ENCODE measurements at places on chromosomes 7 and 10. TPM values are rescaled to one million over a fixed set of nuclear protein-coding genes. Genes with fewer than 3 reads are reported as not detected.

GRCh38 chr10:43963793-43964425 lies 315.2 kb upstream of the ZNF32 start:
- no peak for DNase-seq

- no peak for DNase-seq
These were observed 55.3 kb downstream of the KIF5B start for GRCh38 chr10:32000937-32001336.

DNA sequence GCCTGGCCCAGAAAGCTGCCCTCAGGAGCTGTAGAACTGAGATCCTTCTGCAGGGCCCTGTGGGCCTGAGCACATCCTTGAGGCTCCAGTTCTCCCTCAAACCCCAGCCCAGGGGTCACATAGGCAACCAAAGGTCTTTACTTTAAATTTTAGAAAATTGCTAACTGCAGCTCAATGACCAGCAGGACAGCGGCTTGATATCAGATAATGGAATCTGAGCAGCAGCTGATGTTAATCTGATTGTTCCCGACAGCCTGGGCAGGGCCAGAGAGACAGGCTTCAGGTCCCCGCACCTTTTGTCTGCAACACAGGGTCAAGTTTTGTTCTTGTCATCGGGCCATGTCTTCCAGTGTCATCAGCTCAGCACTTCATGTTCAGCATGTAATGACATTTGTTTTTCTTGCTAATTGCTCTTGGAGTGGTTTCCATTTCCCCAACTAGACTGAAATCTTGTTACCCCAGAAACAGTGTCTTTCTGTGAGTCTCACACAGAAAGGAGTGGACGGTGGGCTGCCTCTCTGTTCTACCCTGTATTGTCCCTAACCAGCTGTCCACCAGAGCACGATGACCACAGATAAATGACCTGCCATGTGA lies 91.0 kb downstream of the PAXIP1 start:
- peak; percentile 13 for DNase-seq

- no peak for DNase-seq
These were observed 1066.3 kb downstream of the CNTNAP2 start for GRCh38 chr7:147182874-147183273.

DNA sequence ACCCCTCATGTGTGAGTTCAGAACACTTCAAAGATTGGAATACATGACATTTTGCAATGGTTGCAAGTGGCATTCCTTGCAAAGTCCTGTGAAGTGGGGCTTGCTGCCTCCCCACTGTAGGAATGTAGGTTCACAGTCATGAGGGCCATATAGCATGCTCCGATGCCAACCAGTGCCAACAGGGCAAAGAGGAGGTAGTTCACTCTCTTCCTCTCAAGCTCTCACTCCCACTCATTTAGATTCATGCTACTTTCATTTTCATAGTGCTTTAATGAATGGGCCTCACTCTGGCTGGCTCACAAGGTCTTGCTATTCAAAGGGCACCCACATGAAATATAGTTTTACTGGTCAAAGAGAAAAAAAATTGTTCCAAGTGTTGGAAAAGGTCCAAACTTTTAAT lies 169.9 kb upstream of the AOAH start:
- DNase-seq = no peak

GRCh38 chr7:1752111-1752510 lies 82.0 kb downstream of the ELFN1 start:
- DNase-seq = peak; percentile 41

- DNase-seq = no peak
These were observed 8.7 kb downstream of the TAF3 start for GRCh38 chr10:7826971-7827370.

DNA sequence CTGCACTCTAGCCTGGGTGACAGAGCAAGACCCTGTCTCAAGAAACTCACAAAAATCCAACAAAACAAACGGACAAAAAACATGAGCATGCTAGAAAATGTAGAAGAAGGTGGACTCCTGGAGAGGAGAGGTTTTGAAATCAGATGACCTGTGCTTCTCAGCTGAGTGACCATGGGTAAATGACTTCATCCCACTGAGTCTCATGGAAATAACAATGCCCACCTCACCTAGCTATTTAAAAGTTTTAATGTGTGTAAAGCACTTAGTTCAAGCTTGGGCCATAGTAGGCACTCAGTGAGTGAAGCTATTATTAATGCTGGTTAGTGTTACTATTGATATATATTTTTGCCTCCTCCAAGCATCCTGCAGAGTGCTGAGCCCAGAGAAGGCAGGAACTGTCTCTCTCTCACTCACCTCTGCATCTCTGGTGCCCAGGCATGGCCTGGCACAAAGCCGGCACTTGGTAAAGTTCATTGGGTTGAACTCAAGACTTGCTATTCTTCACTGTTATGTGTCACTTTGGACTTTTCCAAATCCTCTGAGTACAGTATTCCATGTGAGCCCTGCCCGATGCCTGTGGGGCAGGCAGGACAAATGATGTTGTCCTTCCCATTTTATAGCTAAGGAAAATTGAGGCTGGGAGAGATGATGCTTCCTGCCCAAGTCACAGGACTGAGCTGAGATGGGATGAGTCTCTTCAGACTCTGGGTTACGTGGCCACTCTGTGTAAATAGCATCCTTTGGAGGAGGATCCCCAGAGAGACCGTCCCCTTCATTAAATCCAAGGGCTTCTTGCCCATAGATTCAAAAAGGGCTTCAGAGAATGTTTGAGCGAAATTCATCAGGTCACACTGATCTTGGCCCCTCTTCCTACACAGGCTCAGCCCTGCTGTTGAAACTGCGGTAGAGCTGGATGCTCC lies 81.4 kb upstream of the EMX2 start:
- no peak for DNase-seq

DNA sequence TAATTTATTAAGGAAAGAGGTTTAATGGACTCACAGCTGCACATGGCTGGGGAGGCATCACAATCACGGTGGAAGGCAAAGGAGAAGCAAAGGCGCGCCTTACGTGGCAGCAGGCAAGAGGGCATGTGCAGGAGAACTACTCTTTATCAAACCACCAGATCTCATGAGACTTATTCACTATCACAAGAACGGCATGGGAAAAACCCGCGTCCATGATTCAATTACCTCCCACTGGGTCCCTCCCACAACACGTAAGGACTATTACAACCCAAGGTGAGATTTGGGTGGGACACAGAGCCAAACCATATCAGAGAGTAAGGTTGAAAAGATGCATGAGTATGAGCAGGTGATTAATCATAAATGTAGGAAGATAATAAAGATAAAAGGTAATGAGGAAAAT lies 3.2 kb upstream of the JCAD start:
- DNase-seq = no peak

GRCh38 chr10:1240341-1240775 lies 184.2 kb downstream of the WDR37 start:
- no peak for DNase-seq

DNA sequence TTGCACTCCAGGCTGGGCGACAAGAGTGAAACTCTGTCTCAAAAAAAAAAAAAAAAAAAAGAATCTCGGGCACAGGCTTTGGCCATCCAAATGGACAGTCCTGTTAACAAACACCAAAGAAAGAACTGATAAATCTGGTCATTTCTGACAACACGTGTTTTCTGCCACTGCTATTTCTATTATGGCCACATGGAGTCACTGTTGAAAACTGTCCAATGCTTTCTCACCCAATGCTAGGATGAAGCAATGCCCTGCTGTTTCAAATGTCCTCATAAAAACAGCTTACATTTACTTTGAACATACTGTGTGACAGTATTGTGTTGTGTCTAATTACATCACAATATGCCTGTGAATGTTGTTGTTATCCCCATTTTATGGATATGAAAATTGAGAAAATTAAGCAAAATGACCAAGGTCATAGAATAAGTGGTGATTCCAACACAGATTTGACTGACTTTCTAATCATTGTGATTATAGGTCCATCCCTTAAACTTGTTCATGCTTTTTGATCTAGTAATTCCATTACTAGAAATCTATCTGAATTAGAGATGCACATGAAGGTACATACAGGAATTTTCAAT lies 19.9 kb upstream of the MAP3K8 start:
- DNase-seq = no peak

- no peak for DNase-seq
These were observed 768 bp downstream of the CHCHD2 start for GRCh38 chr7:56105508-56105907.

DNA sequence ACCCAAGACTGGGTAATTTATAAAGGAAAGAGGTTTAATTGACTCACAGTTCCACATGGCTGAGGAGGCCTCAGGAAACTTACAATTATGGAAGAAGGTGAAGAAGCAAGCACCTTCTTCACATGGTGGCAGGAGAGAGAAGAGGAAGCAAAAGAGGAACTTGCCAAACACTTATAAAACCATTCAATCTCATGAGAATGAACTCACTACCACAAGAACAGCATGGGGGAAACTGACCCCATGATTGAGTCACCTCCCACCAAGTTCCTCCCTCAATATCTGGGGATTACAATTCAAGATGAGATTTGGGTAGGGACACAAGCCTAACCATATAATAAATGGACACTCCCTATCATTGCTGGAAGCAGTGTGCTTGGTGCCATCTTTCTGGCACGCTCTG lies 506.3 kb downstream of the CALN1 start:
- no peak for DNase-seq

GRCh38 chr10:13335881-13336280 lies 12.2 kb downstream of the SEPHS1 start:
- DNase-seq = no peak

- DNase-seq = no peak
These were observed 35.2 kb downstream of the LMBR1 start for GRCh38 chr7:156857757-156858156.

DNA sequence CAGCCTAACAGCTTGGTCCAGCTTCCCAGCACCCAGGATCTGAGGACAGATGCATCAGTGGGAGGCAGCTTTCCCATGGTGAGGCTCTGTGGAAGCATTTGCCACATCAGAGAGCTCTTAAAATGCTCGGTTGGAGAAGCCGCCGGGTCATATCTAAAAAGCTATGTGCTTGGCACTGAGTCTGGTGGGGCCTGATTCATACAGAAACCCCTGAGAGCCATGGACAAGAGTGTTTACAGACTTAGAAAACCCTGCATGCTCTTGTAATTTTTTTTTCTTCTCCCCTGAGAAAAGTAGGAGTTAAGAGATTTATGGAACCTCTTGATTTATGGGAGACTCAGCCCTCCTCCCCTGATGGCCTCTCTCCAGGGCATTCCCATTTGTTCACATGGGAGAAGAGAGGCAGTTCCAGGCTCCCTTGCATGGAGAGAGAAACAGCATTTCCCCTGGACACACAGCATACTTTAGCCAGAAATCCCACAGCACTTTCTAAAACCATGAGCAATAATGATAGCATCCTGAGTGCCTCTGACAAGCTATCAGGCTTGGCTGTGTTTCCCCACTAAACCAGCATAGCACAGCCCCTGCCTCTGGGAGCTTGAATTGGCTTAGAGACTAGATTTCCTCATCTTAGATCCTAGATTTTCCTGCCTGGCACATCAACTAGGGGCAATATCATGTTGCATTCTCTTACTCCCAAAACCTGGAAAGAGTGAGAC lies 322.1 kb upstream of the AUTS2 start:
- no peak for DNase-seq

DNA sequence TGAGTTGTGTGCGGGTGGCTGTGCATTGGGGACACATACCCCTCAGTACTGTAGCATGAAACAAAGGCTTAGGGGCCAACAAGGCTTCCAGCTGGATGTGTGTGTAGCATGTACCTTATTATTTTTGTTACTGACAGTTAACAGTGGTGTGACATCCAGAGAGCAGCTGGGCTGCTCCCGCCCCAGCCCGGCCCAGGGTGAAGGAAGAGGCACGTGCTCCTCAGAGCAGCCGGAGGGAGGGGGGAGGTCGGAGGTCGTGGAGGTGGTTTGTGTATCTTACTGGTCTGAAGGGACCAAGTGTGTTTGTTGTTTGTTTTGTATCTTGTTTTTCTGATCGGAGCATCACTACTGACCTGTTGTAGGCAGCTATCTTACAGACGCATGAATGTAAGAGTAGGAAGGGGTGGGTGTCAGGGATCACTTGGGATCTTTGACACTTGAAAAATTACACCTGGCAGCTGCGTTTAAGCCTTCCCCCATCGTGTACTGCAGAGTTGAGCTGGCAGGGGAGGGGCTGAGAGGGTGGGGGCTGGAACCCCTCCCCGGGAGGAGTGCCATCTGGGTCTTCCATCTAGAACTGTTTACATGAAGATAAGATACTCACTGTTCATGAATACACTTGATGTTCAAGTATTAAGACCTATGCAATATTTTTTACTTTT lies 1.8 kb downstream of the DDIT4 start:
- DNase-seq = no peak

- DNase-seq = no peak
These were observed 299.4 kb downstream of the SNX13 start for GRCh38 chr7:17640730-17641377.

DNA sequence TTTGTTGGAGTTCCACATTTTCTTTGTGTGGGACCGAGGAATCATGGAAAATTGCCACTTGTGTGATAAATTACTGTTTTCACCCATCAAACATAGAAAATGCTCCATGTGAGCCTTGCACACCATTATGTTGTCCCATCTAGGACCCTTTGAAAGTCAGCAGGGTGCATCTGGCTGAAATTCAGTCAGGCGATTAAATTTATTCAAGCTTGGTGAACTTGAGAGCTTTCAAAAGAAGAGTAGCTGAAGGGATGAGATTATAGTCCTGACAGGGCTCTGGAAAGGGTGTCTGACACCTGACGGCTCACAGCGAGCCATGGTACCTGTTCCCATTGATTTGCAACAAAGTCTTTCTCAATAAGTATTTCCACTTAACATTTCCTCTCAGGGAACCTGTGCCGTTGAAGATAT lies 399.7 kb upstream of the ETV1 start:
- no peak for DNase-seq

GRCh38 chr10:120732067-120732466 lies 119.1 kb upstream of the WDR11 start:
- DNase-seq = no peak

- no peak for DNase-seq
These were observed 62.4 kb upstream of the WNT16 start for GRCh38 chr7:121266307-121266894.

GRCh38 chr7:30965883-30966282 lies 2.1 kb downstream of the GHRHR start:
- no peak for DNase-seq

- DNase-seq = no peak
These were observed 10.5 kb downstream of the LSM5 start for GRCh38 chr7:32479574-32480200.

GRCh38 chr10:19902456-19902855 lies 86.2 kb downstream of the PLXDC2 start:
- no peak for DNase-seq

GRCh38 chr7:27174874-27175625 lies 930 bp upstream of the HOXA10 start:
- DNase-seq = peak; percentile 79

The AKR1B15 gene
- not detected for total RNA-seq

The CTAGE4 gene
- 11.7 TPM for total RNA-seq

The IFIT5 gene
- 4.3 TPM for total RNA-seq

The GNAT3 gene
- not detected for total RNA-seq

The EPHA1 gene
- total RNA-seq = 62.0 TPM

The CAV2 gene
- total RNA-seq = 108 TPM

The SAMD9L gene
- 1.2 TPM for total RNA-seq

The FGF8 gene
- total RNA-seq = not detected

The BAMBI gene
- 10.6 TPM for total RNA-seq

All from suprapubic skin (tissue), 4 donors.